ENCODE measurements at places on chromosomes 1 and 21.
A peak's percentile ranks its signal among the peaks of the same experiment; 100 is the strongest.

- DNase-seq, result no peak
Observed at GRCh38 chr1:107493111-107493716, 352.4 kb downstream of the NTNG1 start.

DNA sequence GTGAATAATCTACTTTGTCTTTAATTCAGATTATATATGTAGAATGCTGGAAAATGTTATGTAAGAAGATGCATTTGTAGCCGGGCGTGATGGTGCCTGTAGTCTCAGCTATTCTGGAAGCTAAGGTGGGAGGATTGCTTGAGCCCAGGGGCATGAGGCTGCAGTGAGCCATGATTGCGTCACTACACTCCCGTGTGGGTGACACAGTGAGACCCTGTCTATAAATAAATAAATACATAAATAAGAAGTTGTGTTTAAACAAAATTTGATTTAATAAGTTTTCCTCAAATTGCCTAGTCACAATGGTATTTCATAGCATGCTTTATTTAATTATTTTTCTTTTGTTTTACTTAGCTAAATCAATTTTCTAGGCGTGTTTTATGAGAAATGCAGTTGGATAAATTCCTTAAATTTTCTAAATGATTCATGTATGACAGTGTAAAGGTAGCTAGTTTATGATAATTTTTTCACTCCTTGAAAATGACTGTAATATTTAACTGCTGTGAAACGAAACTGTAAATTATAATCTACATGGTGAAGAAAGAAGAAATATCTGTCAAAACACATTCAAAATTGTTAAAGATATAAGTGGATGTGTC, 232.6 kb downstream of the SRGAP2C start:
- DNase-seq, result no peak

GRCh38 chr1:29962336-29962735, 726.0 kb downstream of the PTPRU start:
- DNase-seq, result no peak

DNA sequence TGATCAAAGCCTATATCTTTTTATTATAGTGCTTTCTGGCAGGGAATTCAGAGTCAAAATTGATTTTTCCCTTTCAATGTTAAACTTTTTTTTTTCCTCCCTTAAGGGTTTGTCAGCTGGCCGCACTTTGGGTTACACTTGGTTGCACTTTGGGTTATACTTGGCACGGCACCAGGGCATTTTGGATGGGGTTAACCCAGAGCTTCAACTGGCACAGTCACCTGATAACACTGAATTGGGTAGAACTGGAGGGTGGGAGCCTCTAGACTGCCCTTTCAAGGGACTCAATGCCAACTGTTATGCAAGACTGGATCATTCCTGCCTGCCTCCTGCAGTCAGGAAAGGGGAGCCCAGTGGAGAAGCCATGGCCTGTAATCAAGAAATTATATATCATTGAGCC, 211.5 kb downstream of the KCNJ6 start:
- DNase-seq, result no peak

GRCh38 chr21:17082843-17083483, 429.9 kb upstream of the CXADR start:
- no peak for DNase-seq

DNA sequence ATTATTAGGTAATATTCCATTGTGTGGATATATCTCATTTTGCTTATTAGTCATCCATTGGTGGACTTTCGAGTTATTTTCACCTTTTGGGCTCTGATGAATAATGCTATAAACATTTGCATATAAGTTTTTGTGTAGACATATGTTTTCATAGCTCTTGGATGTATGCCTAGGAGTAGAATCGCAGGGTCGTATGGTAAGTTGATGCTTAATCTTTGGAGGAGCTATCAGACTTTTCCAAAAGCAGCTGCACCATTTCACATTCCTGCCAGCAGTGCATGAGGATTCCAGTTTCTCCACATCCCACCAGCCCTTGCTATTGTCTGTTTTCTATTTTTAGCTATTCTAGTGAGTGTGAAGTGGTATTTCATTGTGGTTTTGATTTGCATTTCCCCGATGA, 120.3 kb upstream of the TMEM51 start:
- DNase-seq, result peak; percentile 87

GRCh38 chr1:153277852-153278251, 18.4 kb downstream of the LORICRIN start:
- DNase-seq, result no peak

GRCh38 chr1:86998727-86999126, 84.3 kb downstream of the HS2ST1 start:
- no peak for DNase-seq

DNA sequence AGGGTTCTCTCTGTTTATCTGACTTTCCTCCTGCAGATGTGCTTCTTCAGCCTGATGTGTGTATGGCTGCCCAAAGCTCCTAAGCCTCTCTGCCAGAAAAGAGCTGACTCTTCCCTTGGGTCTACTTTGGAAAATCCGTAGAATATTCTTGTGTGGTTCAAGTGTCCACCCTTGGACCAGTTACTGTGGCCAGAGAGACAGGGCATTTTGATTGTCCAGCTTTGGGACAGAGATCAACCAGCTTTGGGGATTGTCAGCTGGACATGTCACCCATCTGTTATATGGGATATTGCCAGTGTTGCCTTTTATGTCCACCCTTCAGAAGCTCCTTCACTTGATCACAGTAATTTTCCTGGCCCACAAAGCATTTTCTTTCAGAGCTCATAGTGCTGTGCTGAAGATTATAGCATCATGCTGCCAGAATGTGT, 126.2 kb upstream of the L1TD1 start:
- no peak for DNase-seq

DNA sequence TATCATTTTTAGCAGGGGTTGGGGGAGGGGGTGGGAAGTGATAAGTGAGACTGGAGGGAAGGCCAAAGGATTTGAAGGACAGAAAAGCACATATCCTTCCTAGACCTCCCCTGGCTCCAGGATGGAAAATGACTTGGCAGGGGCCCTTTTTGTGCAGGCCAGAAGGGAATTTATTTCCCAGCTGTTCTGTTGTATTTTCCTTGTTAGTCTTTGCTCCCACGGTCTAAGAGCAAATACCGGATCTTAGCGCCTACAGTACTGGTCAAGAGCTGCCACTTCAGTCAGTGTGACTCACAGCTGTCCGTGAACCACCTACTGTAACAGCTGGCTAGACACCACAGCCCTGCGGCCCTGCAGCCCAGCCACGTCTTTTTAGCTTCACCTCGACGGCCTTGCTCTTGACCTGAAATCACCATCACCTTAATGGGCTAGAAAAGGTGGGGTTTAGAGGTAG, 51.0 kb upstream of the ERRFI1 start:
- DNase-seq, result peak; percentile 97

GRCh38 chr1:44275296-44275962, 62.2 kb downstream of the DMAP1 start:
- no peak for DNase-seq

DNA sequence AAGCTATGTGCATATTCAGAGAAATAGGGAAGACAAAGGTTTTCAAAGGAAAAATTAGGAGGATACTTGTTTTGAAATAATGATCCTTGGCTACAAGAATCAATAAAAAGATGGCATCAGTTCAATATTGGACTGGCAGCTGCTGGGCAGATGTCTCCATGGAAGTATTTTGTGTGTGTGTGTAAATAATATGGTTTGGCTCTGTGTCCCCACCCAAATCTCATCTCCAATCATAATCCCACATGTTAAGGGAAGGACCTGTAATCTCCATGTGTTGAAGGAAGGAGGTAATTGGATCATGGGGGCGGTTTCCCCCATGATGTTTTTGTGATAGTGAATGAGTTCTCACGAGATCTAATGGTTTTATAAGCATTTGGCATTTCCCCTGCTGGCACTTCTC, 40.4 kb upstream of the LRRC7 start:
- no peak for DNase-seq

- DNase-seq, result no peak
Observed at GRCh38 chr1:11339346-11340232, 66.6 kb downstream of the UBIAD1 start.

DNA sequence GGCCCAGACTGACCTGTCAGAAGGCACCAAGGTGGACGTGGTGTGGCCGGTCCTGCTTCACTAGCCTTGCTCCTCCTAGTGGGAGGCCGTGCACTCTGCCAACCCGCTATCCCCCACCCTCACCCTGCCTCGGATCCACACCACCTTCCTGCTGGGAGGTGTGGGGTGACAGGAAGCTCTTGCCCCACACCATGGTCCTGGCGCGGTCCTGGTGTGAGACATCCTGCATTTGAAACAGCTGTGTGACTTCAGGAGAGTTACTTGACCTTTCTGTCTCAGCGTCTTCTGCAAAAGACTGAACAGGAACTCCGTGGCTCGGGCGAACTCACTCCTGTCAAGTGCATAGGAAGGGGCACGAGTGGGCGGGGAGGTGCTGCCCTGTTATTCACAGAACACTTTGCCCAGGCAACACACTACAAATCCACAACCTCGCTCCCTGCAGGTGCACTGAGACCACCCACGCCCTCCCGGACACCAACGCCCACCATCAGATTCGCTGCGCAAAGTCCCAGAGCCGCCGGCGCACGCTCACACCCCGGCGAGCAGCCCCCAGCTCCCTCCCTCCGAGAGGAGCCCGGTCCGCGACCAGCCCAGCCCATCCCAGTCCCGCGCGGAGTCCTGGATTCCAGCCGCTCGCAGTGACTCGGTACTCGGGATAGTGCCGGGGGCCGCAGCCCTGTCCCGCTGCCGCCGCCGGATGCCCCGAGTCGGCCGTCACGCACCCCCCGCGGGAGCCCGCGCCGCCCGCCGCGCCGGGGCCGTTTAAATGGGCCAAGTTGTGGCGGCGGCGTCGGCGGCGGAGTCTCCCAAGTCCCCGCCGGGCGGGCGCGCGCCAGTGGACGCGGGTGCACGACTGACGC, at the start of gene SAMD11:
SAMD11 (plus strand) TSS at position 793 of the 860 bp plus-strand sequence. CDS start 509 bp downstream, outside the sequence.
- peak; percentile 76 for DNase-seq

- no peak for DNase-seq
Observed at GRCh38 chr1:204282761-204283221, 69.0 kb upstream of the GOLT1A start.

- no peak for DNase-seq
Observed at GRCh38 chr1:218514689-218515088, 169.6 kb downstream of the TGFB2 start.

DNA sequence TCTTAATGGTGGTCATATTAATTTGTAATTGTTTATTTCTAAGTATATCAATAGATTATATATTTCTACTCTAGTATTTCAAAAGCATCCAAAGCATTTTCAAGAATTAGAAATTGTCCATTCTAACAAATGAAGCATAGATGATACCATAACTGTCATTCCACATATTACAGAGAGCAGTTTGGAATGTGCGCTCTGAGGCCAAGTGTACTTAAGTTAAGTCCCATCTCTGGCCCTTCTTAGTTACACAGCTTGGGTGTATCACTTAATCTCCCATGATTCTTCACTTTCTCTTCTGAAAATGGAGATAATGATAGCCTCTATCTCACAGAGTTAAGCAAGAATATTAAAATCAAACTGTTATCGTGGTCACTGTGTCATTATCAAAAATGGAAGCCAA, 281.1 kb downstream of the MRPL39 start:
- DNase-seq, result no peak

DNA sequence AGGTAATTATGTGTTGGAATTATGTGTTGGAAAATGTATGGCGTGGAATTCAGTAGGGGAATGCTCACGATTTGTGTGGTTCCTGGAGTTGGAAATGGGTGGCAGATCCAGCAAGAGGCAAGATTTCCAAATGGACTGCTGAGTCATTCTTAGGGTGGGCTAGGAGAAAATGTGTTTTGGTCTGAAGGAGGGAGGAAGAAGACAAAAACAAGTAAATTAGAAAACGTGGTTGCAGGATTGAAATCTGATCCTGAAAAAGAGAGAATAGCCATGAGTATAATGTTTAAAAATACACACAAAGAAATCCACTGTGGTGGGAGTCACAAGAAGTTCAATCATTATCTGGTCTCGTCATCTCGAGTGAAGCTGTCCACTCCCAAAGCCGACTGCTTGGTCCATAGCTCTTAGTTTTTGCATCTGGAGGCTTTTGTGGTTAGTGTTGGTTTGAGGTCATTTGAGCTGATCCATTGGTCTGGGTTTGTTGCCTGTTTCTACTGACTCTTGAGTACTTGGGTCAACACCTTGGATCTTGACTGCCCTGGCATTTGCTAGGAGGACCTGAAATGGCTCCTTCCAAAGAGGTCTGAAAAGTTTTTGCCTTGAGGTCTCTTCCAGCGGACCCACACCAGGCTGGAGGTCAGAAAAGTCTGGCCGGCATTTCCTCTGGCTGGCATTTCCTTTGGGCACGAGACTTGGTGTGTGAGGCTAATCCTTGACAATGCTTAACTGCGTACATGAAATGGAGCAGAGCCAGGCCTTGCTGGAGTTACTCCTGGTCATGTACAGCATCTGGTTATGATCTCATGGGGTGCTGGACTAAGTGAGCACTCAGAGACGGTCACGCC, 9.2 kb downstream of the MX2 start:
- DNase-seq, result no peak

GRCh38 chr1:39261712-39262221, 57.3 kb downstream of the MACF1 start:
- DNase-seq, result peak; percentile 80

DNA sequence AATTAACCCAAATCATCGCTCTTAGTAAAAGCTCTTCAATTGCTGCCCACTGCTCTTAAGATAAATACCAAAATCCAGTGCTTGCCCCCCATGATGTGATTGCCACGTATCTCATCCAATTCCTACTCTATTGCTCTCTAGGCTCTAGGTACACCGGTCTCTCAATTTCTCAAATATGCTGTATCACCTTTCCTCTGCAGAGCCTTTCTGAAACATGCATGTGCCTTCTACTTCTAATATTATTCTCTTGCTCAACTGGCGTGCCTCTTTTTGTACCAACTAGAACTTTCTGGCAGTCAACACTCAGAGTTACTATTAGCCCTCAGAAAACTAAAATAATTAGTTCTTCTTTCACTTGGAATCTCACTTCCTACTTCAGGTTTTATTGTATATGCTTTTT, 111.7 kb upstream of the LBR start:
- no peak for DNase-seq

DNA sequence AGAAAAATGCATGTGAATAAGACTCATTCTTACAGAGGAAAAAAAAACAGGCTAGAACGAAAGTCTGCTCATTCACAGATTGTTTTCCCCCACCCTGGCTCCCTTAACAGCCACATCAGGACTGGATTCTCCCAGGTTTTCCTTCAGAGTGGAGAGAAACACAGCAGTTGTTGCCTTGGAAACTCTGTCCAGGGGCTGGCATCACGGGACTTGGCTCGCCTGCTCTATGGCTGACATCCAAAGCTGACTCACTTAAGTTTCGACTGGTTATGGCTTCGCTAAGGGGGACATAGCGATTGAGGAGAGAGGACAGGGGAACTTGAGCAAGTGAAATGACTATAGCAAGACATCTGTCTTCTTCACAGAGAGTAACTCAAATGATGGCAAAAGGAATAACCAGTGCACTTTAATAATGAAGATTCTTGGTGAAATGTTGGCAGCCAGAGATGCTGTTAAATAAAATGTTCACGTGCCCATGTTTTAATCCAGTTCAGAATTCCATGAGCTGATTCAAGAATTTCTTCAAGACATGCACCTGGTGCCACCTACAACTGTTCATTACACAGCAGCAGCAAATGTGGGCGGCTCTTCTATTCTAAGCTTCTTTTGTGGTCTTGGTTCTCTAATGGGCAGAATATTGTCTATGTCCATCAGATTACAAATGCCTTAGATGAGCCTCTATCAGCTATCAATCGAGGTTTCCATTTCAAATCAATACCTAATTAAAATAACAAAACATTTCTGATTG, 21.8 kb downstream of the MIS18A start:
- peak; percentile 91 for DNase-seq

- DNase-seq, result peak; percentile 45
Observed at GRCh38 chr1:195981448-195982139, 626.6 kb downstream of the KCNT2 start.
